ENCODE measurements at places on chromosomes 16 and 17.

DNA sequence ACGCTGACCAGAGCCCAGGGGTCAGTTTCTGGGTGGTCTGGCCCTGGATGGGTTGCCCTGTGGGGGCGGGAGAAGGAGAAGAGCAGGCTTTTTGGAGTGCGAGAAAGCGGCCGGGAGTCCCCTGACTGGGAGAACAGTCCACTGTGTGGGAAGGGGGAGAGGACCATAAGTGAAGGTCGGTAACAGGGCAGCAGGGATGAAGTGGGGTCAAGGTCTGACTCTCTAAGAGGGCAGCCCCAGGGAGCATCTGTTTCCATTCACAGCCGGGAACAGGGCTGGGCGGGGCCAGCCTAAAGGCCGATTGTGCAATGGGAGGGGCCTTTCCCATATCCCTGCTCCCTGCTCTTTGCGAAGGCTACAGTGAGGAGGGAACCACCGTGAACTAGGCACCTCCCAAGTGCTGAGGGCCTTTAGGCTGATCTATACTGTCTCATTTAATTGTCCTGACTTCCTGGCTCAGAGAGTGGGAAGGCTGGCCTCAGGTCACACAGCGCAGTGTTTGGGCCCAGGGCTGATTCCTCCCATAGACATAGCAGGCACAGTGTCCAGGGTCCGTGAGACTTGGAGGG lies 10.4 kb upstream of the WFDC1 start:
- no peak for DNase-seq

DNA sequence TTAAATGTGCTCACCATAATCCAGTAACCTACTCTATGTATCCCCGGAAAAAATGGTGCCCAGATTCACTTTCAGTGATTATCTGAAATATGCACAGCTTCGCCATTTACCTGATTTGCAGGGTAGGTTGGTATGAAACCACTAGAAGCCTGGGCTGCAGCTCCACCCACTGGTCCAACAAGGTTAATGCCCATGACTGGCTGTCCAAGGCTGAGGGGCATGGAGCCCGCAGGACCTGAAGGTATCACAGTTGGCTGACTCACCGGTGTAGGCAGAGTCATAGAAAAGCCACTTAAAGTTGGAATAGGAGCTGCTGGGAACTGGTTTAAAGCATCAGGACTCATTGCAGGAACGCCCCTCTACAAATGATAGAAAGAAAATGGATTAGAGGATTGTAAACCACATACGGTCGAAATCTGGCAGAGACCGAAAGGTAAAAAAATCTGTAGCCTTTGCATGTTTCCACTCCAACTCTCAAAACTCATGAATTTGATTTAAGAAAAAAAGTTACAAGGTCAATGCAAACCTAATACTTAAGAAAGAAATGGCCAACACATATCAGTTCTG lies 38.6 kb downstream of the SYNRG start:
- peak; percentile 59 for DNase-seq

GRCh38 chr17:60165971-60166370 lies 16.2 kb downstream of the CA4 start:
- no peak for DNase-seq

DNA sequence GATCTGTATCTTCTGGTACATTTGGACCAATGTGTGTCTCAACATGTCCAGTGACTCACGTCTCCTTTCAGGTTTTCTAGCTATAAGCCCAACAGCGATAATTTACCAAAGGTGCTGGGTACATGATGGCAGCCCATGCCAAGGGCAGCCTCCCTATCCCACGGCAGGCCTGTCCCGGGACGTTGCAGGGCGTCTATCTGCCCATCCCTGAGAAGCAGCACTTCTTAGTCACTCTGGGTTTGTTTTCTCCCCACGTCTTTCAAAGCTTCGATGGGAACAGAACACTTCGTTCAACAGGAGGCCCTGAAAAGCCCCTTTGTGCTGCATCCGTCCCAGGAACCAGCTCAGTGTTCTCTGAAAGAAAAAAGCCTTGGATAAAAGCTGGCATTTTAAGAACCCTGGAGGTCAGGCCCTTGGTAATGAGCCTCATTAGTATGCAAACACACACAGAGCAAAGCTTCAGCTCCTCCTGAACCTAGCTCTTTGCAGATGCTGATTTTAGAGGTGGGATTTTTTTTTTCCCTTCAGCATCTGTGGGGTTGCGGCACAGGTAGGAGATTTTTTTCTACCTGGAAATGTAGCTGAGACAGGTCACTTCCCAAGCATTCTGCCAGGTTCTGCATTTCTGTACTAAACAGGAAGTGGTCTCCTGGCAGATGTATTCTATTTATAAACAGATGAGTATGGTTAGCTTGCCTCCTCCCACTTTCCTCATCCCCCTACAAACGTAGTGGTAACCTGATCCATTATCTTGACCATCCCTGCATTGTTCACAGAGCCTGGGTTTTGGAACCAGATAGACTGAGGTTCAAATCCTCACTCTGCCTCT lies 17.5 kb upstream of the MT4 start:
- DNase-seq: no peak

DNA sequence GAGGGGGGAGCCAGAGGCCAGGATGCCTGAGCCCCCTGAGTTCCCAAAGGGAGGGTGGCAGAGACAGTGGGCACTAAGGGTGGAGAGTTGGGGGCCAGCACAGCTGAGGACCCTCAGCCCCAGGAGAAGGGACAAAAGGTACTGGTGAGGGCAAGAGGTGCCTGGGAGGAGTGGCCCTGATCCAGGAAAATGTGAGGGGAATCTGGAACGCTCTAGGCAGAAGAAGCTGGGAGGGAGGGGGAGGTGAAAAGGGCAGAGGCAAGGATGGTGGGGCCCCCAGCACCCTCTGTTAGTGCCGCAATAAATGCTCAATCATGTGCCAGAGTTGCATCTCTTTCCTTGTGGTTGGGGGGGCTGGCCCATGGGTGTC lies 1.1 kb downstream of the TCAP start:
- no peak for DNase-seq

DNA sequence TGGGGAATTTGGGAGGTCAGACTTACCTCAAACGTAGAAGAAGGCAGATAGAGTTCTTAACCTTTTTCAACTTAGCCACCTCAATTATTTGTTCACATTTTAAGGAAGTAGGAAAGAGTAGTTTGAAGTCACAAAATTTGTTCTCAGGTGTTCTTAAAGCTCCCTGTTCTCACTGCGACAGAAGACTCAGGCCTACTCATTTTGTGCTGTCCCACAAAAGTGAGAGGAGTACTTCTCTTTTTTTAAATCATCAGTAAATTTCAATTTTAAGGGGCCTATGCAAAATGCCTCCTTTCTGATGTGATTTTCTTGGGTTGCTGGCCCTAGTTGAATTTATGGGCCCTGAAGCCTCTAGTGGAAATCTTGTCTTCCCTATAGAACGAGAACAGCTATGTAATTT lies 133.4 kb downstream of the MAP2K6 start:
- no peak for DNase-seq

DNA sequence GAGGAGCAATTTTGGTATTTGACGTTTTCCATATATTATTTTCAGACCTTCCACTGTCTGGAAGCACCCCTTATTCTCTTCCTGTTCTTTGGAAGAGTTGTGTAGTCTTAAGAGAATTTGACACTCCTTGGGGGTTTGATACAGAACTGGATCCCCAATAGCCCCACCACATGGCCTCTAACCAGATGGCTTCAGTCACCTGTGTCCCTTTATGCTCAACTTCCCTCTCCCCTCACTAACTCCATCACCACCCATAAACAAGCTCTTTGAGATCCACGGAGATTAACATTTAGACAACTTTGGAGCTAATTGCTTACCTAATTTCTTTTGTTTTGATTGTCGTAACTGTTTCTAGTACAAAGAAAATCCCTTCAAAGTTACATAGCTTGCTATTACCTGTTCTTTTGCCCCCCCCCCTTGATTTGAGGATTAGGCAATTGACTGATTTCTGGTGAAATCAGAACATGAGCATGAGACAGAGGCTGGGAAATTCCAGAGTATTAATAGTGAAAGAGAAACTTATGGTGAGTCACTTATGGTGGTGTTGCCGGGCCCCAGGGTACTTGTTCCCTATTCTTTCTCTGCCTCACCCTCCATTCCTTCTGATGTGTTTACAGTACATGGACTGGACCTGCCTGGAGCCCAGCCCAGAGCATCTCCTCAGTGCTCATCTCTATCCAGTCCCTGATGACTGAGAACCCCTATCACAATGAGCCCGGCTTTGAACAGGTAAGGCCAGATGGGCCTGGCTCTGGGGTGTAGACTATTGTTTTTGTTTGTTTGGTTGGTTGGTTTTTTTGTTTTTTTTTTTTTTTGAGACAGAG lies 7.5 kb downstream of the UBE2Z start:
- no peak for DNase-seq

GRCh38 chr16:19607616-19608280 lies 52.2 kb downstream of the VPS35L start:
- no peak for DNase-seq

DNA sequence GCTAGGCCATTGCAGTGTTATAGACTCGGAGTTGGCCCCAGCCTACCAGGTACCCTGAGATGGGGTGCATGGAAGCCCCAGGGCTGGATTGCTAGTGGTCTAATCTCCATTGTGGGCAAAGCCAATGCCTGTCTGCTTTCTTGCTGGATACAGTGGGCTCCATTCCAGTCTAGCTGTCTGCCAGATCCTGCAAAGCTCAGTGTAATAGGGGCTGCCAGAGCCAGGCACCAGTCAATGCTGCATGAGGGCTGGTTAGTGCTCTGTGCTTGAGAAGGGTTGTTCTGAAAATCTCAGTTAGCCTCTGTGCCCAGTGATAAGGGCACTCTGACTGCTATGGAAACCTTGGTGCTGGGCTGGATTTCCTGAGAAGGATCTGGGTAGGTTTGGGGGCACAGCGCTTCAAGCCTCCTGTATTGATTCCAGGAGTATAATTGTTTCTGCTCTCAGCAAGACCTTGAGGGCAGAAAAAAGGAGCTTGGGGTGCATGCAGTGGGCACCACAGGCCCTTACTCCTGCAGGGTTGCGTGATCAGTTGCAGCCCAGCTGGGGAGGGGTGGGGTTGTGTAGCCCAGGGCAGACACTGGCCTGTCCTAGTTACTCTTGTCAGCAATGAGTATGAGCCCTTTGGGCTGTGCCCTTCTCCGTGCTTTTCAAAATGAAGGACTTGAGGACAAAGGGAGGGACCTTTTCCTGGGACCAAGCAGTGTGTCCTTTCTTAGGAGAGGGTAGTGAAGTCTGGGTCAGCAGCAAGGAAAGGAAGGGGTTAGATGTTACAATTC lies 19.0 kb downstream of the SMPD3 start:
- DNase-seq: no peak

- peak; percentile 90 for DNase-seq
Observed at GRCh38 chr16:84810518-84811273, 9.1 kb upstream of the CRISPLD2 start.

DNA sequence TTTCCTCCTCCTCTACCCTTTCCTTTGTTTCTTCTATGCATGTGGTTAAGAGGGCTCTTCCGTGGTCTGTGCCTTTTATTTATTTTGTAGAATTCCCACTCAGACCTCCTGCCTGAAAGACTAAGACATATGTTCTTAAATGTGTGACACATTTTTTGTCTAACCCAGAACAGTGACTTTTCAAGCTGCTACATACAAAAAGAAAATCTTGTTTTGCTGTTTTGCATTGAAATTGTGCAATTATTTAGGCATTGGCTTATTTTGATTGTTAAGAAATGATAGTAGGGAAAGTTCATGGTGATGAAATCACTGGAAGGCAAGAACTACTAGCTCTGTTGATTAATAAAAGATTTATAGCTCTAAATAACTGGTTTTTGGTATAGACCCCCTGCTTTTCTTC lies 76.8 kb downstream of the TUBD1 start:
- no peak for DNase-seq

DNA sequence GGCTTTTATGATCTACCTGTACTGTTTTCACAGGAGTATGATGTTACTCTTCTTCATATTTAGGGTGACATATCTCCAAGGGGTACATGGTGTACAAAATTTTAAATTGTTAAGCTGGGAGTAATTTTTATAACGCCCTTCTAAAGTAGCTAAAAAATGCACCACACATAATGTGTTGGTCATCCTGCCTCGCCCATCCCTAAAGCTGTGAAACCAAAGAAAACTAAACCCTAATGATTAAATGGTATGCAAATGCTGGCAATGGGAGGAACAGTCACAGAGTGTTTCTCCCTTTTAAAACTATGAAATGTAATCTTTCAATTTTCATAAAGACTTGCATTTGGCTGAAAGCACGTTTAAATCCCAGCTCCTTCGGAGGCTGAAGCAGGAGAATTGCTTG lies 2.0 kb upstream of the KRT24 start:
- DNase-seq: no peak

DNA sequence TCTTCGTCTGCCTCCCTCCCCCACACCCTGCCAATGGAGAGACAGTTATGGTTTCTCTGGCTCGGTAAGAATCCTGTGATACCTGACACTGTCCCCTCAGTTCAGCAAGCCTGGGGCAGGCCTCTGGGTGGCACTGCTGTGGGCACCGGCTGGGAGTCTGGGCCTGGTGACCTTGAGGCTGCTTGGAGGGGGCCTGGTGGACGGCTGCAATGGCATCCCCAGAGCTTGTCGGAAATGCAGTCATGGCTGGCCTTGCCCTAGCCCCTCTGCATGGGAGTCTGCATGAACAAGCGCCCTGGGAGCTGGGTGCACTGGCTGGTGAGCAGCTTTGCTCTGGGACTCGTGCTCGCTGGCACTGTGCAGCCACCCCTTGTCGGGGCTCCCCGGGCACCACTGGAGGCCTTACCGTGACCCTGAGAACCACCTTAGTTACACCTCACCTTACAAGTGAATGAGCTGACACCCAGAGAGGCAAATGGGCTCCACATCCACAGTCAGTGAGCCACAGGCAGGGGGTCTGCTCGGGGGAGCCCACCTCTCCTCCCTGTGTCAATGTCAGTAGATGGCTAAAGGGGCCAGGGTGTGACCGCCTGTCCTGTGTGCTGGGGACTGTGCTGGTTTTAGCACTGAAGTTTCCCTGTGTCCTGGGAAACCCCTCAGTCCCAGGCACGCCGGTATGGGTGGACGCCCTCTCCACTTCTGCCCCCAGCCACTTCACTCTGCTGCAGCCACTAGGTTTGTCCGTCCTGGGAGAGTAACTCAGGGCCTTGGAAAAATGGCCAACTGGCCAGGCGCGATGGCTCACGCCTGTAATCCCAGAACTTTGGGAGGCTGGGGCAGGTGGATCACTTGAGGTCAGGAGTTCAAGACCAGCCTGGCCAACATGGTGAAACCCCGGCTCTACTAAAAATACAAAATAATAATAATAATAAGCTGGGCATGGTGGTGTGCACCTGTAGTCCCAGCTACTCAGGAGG lies 1.4 kb downstream of the LGALS3BP start:
- DNase-seq: no peak

DNA sequence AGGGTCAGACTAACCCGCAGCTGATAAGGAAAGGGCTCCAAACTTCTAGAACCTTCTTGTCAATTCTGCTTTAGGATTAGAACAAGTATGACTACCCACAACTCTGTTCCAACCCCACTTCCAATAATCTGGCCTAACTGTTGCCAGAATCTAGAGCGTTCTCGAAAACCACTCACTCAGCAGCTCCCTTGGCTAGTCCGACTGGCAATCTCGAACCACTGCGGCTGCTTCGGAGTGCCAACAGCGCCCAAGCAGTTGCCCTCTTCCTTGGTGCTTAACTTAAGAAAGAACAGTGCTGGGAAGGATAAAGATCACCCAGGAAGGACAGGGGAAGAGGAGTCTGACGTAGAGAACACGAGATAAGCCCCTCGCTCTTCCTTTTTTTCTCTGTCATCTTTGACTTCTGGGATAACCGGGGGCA lies 818 bp downstream of the DNAJC7 start:
- no peak for DNase-seq

All from AML-193 (cell line).